ENCODE measurements at places on chromosomes 2 and 18. TPM values are rescaled to one million over a fixed set of nuclear protein-coding genes. Genes with fewer than 3 reads are reported as not detected.

Gene GALNT3
- polyA plus RNA-seq: 0.29 TPM

Gene MORN2
- polyA plus RNA-seq: 16.4 TPM

Gene C2orf72
- 33.2 TPM for polyA plus RNA-seq

Gene ALLC
- polyA plus RNA-seq: 0.09 TPM

DNA sequence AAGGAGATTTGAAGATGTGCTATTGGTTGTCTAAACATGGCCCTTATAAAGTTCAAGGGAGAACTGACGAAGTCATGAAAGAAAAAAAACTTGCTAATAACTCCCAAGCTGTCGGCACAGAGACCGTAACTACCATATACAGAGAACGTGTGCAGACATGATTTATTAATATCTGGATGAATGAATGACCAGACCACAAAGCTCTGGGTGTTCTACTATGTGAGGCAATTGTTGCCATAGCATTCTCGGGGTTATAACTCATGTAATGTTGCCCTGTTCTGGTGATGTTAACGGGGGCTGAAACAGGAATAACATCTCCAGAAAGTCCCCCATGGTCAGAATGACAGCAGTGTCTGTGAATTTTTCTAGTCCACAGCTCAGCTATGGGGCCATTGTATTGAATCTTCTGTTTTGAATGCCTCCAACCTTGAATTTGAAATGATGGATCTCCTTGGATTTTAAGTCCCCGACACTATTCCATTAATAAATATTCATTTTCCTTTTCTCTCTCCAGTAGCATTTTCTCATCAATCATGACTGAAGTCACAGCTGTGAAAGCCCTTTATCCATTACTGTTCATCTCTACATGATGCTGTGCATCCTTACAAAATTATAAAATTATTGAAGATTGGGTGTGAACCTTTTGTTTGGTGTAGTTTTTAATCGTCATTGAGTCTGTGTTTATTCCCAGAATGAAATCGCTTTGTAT, 483.4 kb upstream of the KLHL29 start:
- H3K4me1 ChIP-seq: no peaks in the 10 kb centered on the region
- no peak for DNase-seq
- H3K27me3 ChIP-seq: no peaks in the 10 kb centered on the region
- no peak overlapping the region for H3K4me3 ChIP-seq

GRCh38 chr2:102637358-102637757, 18.0 kb downstream of the SLC9A2 start:
- H3K27ac ChIP-seq: no peak overlapping the region
- no peaks in the 10 kb centered on the region for H3K36me3 ChIP-seq
- no peaks in the 10 kb centered on the region for H3K27me3 ChIP-seq
- no peak for DNase-seq
- no peaks in the 10 kb centered on the region for H3K4me1 ChIP-seq

Gene MAP2
- polyA plus RNA-seq: 2.1 TPM

GRCh38 chr2:44839771-44840502, 101.6 kb upstream of the SIX3 start:
- no peaks in the 10 kb centered on the region for H3K36me3 ChIP-seq
- no peaks in the 10 kb centered on the region for H3K4me1 ChIP-seq
- H3K27me3 ChIP-seq: no peaks in the 10 kb centered on the region
- no peak overlapping the region for H3K27ac ChIP-seq

GRCh38 chr2:230048010-230048671, 20.6 kb downstream of the SLC16A14 start:
- no peaks in the 10 kb centered on the region for H3K36me3 ChIP-seq
- no peak overlapping the region for H3K27ac ChIP-seq
- no peak overlapping the region for H3K4me3 ChIP-seq
- no peaks in the 10 kb centered on the region for H3K27me3 ChIP-seq

Gene CHST10
- 0.11 TPM for polyA plus RNA-seq

GRCh38 chr2:13884291-13884976, 748.1 kb upstream of the LRATD1 start:
- DNase-seq: no peak
- no peaks in the 10 kb centered on the region for H3K27me3 ChIP-seq
- no peaks in the 10 kb centered on the region for H3K4me1 ChIP-seq
- no peak overlapping the region for H3K4me3 ChIP-seq

Gene ZNF142
- 2.2 TPM for polyA plus RNA-seq

Gene KLF11
- polyA plus RNA-seq: 10.5 TPM

DNA sequence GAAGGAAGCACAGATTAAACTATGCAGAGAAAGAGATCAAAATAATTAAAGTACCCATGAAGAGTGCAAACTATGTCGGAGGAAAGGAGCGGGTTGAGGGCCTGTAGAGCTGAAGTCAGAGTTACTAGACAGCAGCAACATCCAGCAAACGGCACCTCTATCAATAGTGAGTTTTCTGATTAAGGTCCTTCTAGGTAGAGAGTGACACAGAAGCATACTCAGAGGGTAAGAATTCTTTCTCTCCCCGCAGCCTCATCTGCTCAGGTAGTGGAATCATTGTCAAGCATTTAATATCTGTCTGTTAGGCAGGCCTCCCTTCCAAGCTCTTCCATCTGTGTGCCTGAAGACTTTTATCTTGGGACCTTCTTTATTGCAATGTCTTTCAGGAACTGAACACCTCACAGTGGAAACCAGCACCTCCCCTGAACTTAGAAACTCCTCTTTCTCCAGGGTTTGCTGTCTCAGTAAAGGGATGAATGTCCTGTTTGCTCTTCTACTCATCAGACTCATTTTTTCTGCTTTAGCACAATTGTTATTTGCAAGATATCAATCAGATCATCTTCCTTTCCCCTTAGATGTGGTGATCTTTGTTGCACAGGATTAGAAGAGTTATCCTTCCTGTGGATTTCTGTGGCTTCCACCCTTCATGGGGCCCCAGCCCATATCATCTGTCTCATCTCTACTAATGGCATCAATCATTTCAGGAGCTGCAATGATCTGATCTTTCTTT, 28.8 kb downstream of the SP140 start:
- no peaks in the 10 kb centered on the region for H3K36me3 ChIP-seq
- no peak for DNase-seq
- H3K4me3 ChIP-seq: no peak overlapping the region
- H3K4me1 ChIP-seq: no peaks in the 10 kb centered on the region

DNA sequence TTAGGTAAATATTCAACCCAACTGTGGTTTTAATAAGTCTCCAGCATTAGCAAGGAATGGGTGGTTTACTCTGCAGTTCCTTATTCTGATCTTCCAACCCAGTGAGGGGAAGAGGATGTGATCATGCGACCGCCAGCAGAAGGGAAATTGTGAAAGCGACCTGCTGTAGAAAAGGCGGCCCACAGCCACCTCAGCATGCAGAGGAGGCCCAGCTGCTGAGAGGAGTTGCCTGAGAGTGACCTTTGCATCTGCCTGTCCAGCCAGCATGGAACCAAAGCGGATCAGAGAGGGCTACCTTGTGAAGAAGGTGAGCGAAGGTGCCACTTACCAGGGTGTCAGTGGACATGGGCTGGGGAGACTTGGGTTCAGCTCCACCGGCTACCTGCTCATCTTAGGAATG, at the start of gene PLEK:
TSS of gene PLEK (plus strand) at position 196 of the 400 bp plus-strand sequence. CDS start at position 266, 70 bp downstream.
- H3K4me1 ChIP-seq: no peaks in the 10 kb centered on the region
- H3K27me3 ChIP-seq: no peaks in the 10 kb centered on the region
- DNase-seq: peak; percentile 44
- no peaks in the 10 kb centered on the region for H3K36me3 ChIP-seq

DNA sequence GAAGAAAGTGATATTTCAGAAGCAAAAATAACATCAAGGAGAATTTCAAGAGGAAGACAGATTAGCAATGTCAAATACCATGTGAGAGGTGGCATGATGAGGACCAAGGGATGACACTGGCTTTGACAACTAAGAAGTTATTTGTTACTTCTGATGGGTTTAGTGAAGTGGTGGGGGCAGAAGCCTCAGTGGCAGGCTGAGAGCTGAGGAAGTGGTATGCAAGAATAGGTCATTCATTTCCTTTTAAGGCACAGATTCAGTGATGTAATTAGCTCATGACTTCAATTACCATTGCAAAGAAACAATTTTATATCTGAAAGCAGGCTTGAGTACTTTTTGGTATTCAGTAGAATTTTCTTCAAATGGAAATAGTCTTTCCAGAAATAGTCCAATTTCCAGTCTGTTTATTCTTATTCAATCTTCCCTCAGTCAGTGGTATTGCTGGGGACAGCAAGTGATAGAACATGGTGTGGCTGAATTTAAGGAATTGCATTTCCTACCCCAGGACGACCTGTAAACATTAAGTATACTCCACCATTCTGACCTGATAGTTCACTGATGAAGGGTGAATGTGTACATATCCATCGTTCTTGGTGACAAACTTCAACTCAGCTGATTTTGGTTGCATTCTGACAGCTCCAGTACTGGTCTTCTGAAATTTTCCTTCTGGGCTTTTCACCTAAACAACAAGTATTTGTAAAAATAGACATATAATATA, 28.2 kb downstream of the GEMIN6 start:
- H3K36me3 ChIP-seq: no peaks in the 10 kb centered on the region

GRCh38 chr2:36355151-36355889, at the start of gene CRIM1:
CRIM1 (plus strand) TSS chr2:36355778; CDS start chr2:36356293, 515 bp downstream.
- H3K27me3 ChIP-seq: no peaks in the 10 kb centered on the region
- DNase-seq: peak; percentile 70
- peak within 1 kb of the TSS; percentile 64 for H3K27ac ChIP-seq
- H3K4me1 ChIP-seq: peaks cover 20% of the 10 kb centered on the region
- H3K36me3 ChIP-seq: no peaks in the 10 kb centered on the region

Gene MC4R
- not detected for polyA plus RNA-seq

DNA sequence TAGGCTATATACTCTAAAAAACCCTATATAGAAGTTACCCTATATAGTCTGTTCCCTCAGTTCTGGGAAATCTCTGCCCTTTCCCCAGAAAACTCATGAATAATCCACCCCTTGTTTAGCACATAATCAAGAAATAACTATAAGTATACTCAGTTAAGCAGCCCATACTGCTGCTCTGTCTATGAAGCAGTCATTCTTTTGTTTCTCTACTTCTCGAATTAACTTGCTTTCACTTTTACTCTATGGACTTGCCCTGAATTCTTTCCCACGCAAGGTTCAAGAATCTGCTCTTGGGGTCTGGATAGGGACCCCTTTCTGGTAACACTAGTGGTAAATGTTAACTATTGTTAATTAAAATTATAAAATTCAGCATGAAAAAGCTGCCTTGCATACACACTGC, 17.4 kb upstream of the AP1S3 start:
- no peaks in the 10 kb centered on the region for H3K27me3 ChIP-seq
- no peaks in the 10 kb centered on the region for H3K36me3 ChIP-seq
- H3K27ac ChIP-seq: no peak overlapping the region
- no peak for DNase-seq
- no peak overlapping the region for H3K4me3 ChIP-seq

Gene RMDN2
- 18.6 TPM for polyA plus RNA-seq

- no peaks in the 10 kb centered on the region for H3K36me3 ChIP-seq
- no peaks in the 10 kb centered on the region for H3K27me3 ChIP-seq
- H3K4me3 ChIP-seq: no peak overlapping the region
Measured at GRCh38 chr2:31390324-31390723, 24.2 kb downstream of the XDH start.

Measured in liver (tissue), 10 donors.